ENCODE measurements at places on chromosomes 3 and 15. TPM values are rescaled to one million over a fixed set of nuclear protein-coding genes. Genes with fewer than 3 reads are reported as not detected.

HACD2 gene
- 26.9 TPM for total RNA-seq

NTRK3 gene
- 0.35 TPM for total RNA-seq

PDZRN3 gene
- 0.56 TPM for total RNA-seq

PLD1 gene
- 13.3 TPM for total RNA-seq

GP9 gene
- not detected for total RNA-seq

RTP3 gene
- 20.8 TPM for total RNA-seq

ALDH1A2 gene
- total RNA-seq = 33.2 TPM

IL17RD gene
- 0.29 TPM for total RNA-seq

CASR gene
- total RNA-seq = 0.12 TPM

CCR4 gene
- total RNA-seq = 0.11 TPM

GABRR3 gene
- total RNA-seq = not detected

GRCh38 chr3:23671851-23672589, 133.7 kb upstream of the UBE2E1 start:
- no peak for DNase-seq

DNA sequence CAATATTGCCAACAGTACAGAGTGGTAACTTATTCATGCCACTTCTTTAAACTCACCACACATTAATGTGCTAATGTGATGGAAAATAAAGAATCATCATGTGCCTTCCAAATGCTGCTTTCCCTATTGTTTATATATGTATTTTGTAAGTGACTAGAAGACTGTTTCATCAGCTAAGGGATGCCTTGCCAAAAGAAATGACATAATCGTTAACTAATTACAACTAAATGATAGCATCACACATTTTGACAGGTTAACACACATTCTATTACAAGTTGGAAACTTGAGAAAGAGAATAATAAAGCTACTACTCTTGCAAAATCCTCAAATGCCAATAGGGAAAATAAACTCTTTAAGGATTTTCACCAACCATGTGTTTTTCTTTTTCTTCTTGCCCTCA, 329.9 kb upstream of the AGTR1 start:
- DNase-seq = no peak

GRCh38 chr3:188489639-188490405, 335.9 kb downstream of the LPP start:
- no peak for DNase-seq

DNA sequence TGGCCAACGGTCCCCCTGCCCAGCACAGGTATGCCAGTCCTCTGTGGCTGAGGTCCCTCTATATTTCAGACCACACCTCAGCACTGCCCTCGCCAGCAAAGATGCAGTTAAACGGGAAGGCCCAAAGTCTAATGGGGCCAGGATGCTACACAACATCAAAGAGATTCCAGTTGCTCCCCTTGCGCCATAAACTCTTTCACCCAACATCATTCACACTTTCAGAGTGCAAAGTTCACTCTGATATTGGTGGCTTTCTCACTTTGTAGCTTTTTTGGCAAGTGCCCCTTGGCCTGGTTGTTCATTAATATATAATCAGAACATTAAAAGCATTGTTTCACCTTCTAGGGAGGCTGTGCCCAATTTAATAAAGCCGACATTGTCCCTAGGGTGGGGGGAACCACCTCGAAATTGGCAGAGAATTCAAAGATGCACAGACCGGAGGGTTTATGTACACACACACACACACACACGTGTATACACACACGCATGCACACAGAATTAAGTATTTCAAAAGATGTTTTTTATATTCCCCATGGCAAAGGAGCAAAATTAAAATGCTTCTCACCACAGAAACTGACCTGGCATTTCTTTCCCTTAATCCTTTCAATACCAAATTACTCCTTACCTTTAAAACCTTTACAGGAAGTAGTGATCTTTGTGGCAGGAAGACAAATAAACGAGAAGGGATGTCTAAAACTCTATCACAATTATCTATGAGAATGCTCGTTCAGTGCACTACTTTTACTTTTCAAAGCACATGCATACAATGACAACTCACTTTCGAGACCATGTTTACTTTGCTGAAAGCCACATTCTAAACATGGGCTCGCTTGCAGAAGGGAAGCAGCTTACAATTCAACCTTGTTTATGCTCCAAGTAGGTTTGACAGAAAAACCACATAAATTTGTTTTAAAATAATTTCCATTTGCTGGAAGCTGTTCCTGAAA, 19.5 kb downstream of the LRIG1 start:
- DNase-seq = no peak

GRCh38 chr3:128575777-128576176, 74.8 kb downstream of the RPN1 start:
- DNase-seq = no peak

GRCh38 chr3:31352331-31352730, 180.4 kb upstream of the STT3B start:
- DNase-seq = no peak

DNA sequence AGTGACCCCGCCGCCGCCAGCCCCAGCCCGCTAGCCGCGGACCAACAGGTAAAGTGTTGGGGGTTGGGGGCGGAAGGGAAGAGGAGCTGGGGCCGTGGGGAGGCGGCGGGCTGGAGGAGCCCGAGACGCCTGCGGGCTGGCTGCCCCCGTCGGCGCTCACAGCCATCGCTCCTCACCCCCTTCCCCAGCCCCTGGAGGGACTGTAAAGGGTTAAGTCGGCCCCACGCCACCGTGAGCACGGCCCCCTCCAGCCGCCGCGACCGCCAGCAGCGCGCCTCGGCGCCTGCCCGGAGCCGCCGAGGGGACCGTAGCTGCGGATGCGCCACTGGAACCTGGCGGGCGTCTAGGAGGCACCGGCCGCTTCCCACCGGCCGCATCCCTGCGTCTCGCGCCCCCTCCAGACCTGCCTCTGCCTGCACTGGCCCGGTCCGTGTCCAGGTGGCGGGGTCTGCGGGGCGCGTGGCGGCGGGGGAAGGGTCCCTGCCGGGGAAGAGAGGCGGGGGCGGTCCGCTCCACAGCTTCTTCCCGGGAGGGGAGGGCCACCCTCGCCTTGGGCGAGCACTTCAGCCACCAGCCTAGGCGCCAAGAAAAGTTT, 522 bp downstream of the MED12L start:
- DNase-seq = peak; percentile 46

GRCh38 chr3:120198305-120198878, 86.6 kb downstream of the GPR156 start:
- DNase-seq = no peak

DNA sequence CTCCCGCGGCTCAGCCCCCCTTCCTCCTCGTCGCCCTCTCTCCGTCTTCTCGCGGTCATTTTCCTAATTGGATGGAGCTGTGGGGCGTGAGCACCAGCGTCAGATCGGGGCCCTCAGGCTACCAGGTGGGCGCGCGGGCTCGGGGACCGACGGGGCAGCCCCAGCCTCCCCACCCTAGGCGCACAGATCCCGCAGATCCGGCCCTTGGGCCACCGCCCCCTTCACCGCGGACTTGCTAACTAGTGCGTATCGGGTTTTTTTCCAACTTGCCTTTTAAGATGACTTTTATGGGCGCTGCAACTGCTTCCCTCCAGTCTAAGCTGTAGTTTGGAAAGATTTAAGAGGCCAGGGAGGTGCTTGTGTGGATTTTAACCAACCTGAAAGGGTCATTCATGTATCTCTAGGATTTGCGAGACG, 1.3 kb downstream of the ZNF710 start:
- peak; percentile 55 for DNase-seq

DNA sequence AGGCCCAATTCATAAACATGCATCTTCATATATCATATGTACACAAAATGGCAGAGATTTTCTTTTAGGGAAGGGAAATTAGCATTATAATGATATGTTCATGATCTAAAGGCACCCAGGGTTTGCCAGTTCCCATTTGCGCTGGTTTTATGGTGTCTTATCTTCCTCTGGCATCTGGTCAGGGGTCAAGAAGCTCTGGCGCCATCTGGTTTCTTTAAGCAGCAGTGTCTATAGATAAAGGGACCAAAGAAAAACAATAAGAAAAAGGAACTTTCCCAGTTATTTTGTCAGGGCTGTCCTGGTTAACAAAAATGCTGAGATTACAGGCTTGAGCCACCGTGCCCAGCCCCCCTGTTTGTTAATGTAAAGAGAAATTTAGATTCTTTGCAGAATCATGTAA, 3.3 kb upstream of the DCP1A start:
- DNase-seq = no peak

- no peak for DNase-seq
Observed at GRCh38 chr3:159664653-159665052, 324.0 kb upstream of the IL12A start.

GRCh38 chr3:142940472-142940871, 23.0 kb downstream of the PAQR9 start:
- DNase-seq = no peak

GRCh38 chr3:194005930-194006501, 129.9 kb upstream of the HES1 start:
- no peak for DNase-seq

DNA sequence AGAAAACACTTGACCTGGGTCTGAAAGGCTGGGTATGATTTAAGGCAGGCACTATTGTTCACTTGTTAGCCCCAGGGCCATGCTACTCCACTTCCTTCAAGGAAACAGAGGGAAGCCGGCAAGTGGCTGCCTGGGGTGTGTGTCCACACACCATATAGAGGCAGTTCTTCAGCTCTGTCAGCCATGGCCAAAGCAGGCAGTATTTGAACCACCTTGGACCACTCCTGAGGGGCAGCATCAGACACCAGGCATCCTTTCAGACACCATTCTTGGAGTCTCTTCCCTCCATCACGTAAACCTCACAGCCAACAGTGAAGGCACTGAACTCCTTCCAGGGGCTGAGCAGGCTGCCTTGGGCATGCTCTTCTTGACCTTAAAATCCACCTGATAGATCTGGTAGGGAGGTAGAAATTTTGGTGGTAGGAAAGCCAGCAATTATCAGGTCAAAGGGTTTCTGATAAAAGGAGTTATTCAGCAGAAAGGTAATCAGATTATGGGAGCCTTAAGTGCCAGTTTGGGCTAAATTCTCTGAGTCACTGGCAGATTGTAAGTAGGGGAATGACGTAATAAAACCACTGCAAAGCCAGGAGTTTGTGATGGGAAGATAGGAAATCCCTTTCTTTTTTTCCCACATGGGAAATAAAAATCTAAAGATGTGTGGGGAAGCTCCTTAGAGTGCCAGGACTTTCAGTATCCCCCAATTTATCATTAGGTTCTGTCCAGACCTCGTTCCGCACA, 20.2 kb downstream of the TGFBR2 start:
- no peak for DNase-seq

- DNase-seq = no peak
Observed at GRCh38 chr3:127908951-127909350, 6.1 kb upstream of the KBTBD12 start.

- peak; percentile 69 for DNase-seq
Observed at GRCh38 chr3:197501879-197502620, 53.7 kb downstream of the BDH1 start.

- no peak for DNase-seq
Observed at GRCh38 chr15:93278006-93278405, 189.0 kb upstream of the RGMA start.

- no peak for DNase-seq
Observed at GRCh38 chr3:168026764-168027163, 69.0 kb downstream of the GOLIM4 start.

- DNase-seq = no peak
Observed at GRCh38 chr3:113707835-113708234, 11.4 kb upstream of the USF3 start.

DNA sequence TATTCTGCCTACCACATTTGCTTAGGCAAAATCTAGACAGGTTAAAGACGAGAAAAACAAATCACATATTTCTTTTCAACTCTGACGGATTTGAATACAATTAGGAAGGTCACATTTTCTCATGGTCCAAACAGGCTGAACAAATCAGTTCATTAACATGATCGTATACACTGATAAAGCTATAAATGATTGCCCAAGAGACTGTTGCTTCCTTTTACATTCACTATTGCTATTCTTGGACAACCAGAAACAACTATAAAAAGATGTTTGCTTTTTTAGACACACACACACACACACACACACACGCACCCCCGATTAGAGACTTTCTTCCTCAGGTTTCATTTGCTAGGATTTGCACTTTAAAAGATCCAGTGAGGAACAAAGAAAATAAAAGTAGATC, 122.3 kb upstream of the BHLHE40 start:
- no peak for DNase-seq

GRCh38 chr3:151008699-151009098, 36.2 kb upstream of the CLRN1 start:
- no peak for DNase-seq

DNA sequence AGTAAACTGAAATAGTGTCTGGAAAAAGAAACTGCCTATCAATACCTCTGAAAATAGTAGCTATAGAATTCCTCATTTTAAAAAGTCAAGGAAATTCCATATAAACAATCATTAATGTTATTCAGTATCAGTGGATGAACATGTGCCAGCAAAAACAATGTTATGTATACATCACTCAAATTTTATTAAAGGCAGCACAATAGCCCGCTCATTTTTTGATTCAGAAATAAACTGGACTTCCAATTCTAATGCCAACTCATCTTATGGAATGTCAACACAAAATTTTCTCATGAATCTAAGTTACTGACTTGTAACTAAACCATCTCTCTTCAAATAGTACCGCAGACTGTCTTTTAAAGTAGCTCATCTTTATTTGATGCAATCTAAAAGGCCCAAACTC, 19.0 kb downstream of the THBS1 start:
- DNase-seq = no peak

DNA sequence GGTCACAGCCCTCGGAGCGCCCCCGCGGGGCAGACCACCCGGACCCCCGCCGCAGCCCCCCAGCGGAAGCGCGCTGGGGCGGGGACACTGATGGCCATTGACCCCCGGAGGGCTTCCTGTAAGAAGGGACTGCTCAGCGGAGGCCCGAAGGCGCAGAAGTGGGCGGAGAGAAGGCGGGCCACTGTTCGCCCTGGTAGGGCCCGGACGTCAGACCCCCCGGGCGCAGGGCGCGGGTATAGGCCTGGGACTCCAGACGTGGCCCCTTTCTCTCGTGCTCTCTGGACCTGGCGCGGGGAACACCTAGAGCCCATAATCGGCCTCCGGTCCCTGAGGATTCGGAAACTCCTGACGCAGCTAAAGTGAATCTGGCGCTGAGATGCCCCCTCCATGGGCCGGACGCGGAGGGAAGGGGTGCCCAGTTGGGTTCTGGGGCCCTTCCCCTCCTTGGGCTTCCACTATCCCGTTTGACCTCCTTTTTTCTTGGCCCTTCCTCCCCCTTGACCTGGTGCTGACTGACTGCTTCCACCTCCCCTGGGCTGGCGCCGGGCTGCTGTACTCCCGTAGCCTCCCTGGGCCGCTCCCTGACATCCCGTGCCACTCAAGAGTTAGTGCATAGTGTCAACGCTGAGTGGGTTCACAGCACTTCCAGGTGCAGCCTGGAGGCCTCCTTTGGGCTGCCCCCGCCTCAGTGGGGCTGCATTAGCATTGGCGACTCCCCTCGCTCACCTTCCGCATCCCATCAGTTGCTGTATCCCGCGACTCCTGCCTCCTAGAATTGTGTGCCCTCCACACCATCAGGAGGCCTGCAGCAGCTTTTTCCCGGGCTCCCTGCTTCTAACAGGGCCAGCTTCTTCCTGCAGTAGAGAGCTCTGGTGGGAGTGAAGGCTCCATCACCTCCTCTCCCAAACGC, 694 bp downstream of the ABTB1 start:
- peak; percentile 77 for DNase-seq

GRCh38 chr3:52198643-52199608, 966 bp downstream of the ALAS1 start:
- no peak for DNase-seq

- DNase-seq = no peak
Observed at GRCh38 chr3:133773732-133774131, 27.5 kb downstream of the TF start.
